T-helper 22 cell (primary cell): ENCODE measurements at places on chromosomes 6 and 20.
A peak's percentile ranks its signal among the peaks of the same experiment; 100 is the strongest.

GRCh38 chr20:48740712-48741111 lies 87.1 kb downstream of the PREX1 start:
- DNase-seq, result no peak

- no peak for DNase-seq
Observed at GRCh38 chr20:475463-476357, 13.4 kb upstream of the TBC1D20 start.

DNA sequence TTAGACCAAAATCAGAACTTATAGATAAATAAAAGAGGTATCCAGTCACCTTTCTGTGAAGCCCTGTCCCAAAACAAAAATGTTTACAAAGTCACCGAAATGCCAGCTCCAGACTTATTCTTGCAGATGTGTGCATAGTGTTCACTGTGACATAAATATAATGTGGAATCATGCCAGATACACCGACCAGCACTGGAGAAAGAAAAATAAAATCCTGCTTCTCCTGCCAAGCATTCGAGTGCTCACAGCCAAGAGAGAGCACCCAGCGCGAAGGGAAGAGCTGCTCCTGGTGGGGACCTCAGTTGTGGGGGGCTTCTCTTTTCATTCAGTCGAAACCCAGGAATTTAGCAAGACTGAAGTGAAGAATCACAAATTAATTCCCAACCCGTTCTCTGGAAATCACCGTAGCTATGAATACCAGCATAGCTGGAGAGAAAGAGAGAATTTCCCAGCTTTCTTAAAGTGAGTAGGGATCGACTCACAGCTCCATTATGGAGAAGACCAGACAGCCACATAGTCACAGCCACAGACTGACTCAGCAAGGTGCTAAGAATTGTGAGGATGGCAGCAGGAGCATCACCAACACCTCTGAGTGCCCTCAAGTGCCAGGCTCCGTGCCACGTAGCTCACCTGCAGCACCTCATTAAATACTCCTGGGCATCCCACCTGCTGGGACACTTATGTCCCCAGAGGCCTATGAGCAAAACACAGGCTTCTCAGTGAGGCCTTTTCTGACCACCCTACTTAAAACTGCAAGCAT lies 33.2 kb downstream of the BFSP1 start:
- DNase-seq, result no peak

DNA sequence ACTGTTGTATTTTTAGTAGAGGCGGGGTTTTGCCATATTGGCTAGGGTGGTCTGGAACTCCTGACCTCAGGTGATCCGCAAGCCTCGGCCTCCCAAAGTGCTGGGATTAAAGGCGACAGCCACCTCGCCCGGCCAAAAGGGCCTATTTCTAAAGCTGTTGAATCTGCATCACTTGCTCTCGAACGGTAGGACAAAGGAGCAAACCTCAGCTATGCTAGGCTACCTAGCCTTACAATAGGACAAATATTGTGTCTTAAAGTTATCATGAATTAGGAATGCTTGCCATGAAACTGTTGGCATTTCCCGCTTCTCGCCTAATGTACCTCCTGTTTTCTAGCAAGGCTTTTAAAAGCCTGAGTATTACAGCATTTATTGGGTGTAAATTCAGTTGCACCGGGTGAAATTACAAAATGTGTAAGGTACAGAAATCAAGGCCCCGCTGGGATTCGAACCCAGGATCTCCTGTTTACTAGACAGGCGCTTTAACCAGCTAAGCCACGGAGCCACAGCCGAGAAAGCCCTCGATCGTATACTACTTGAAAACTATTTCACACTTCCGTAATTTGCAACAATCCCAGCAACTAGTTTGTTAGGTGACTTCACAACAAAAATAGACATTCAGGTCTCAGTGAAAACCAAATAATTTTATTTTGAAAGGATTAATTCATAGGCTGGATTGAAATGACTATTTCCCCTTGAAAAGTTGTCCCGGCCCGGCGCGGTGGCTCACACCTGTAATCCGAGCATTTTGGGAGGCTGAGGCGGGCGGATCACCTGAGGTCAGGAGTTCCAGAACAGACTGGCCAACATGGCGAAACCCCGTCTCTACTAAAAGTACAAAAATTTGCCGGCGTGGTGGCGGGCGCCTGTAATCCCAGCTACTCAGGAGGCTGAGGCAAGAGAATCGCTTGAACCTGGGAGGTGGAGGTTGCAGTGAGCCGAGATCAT lies 211.6 kb upstream of the ZNF184 start:
- peak; percentile 27 for DNase-seq

GRCh38 chr6:137819740-137820139 lies 47.3 kb upstream of the TNFAIP3 start:
- DNase-seq, result peak; percentile 35

GRCh38 chr20:45518282-45518681 lies 2.9 kb upstream of the SPINT3 start:
- no peak for DNase-seq

DNA sequence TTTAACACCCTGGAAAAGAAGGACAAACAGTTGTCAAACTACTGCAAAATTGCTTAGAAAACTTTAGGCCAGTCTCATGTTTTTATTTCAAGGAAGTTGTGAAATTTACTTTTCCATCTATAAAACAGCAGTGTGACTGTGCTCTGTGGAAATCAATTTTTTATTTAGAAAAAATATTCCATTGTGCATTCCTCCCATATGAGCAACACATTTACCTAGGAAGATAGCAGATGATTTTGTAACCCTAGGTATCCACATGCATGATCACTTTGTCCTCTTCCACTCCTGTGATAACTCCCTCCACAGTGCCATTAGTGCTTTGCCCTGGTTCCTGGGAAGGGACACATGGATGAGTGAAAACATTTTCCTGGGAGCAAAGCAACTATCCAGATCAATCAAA lies 70.0 kb upstream of the SHLD1 start:
- DNase-seq, result no peak
